CD8-positive, alpha-beta memory T cell (primary cell): ENCODE measurements at places on chromosomes 5 and 9. TPM values are rescaled to one million over a fixed set of nuclear protein-coding genes. Genes with fewer than 3 reads are reported as not detected.

GRCh38 chr5:16952968-16953671 is 17.0 kb upstream of the MYO10 start:
- no peaks in the 10 kb centered on the region for H3K27me3 ChIP-seq
- no peak overlapping the region for H3K4me3 ChIP-seq
- no peak overlapping the region for H3K27ac ChIP-seq
- no peaks in the 10 kb centered on the region for H3K36me3 ChIP-seq
- no peak for DNase-seq

DNA sequence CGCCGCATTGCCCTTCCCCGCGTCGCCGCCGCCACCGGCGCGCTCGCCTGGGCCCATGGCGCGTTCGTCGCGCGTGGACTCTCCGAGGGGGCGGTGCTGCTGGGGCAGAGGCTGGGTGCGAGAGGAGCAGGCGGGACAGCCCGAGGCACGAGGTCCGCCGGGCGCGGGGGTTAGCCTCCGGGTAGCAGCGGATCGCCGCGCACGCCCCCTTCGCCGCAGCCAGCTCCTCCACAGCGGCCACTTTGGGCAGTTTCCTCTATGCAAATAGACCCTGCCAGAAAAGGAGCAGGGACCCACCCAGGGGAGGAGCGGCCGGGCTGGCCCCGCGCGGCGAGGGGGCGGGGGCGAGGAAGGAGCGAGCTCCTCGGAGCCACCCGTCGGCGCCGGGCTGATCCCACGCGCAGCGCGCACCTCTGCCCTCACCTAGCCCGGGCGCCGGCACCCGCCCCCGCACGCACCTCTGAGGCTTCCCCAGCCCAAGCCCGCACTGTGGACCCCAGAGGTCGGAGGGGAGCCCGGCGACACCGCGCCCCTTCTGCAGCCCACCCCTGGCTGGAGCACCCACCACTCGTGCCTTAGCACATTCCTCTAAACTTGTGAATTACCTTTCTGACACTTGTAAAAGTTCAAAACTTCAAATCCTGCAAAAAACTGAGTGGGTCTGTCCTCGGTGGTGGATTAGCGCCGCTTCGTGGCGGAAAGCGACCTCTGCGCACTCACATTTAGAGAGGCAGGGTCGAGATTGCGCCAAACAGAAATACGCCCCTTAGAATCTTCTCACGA is at the start of gene COL23A1:
COL23A1 (minus strand) TSS at position 253 of the 783 bp plus-strand sequence.
- no peak within 1 kb of the TSS for H3K27ac ChIP-seq
- peak; percentile 53 for DNase-seq
- H3K36me3 ChIP-seq = no peaks in the 10 kb centered on the region

DNA sequence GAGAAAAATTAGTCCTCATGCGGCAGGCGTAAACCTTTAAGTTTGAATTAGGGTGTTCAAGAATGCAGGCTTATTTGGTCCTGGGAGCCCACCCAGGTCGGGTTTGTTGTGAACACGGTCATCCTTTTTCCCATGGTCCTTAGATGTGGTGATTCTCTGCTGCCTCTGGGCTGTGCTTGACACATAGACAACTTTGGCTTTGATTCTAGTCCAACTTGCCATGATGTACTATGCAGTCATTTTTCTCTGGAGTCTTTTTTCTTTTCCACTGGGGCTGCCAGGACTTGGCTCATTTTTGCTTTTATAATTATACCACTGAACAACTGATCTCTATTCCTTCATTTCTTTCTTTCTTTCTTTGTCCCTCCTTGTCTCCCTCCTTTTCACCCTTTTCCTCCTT is 218.6 kb downstream of the SREK1 start:
- no peaks in the 10 kb centered on the region for H3K36me3 ChIP-seq
- H3K4me3 ChIP-seq = no peak overlapping the region
- H3K27me3 ChIP-seq = no peaks in the 10 kb centered on the region
- no peaks in the 10 kb centered on the region for H3K4me1 ChIP-seq
- DNase-seq = no peak

- H3K4me3 ChIP-seq = no peak overlapping the region
- no peaks in the 10 kb centered on the region for H3K4me1 ChIP-seq
- H3K27me3 ChIP-seq = no peaks in the 10 kb centered on the region
- no peak for DNase-seq
- no peak overlapping the region for H3K27ac ChIP-seq
These were observed 94.8 kb downstream of the ARRDC3 start for GRCh38 chr5:91288118-91288916.

DNA sequence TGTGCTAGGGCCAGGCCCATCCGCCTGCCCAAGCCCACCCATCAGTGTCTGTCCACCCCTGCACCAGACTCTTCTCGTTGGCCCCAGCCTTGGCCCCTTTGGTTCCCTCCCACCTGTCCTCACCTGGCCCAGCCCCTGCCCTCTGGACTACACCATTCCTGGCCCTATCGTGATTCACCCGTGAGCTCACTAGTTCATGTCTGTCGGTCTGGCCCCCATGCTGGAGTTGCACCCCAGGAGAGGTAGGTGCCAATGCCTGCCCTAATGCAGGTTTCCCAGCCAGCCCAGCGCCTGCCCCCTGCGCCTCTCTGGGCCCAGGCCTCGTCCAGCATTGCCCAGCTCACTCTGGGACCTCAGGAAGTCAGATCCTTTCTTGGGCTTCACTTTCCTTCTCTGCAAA is 115.4 kb upstream of the LMX1B start:
- no peaks in the 10 kb centered on the region for H3K36me3 ChIP-seq
- no peak for DNase-seq
- H3K27me3 ChIP-seq = peaks cover 5% of the 10 kb centered on the region
- peaks cover 9% of the 10 kb centered on the region for H3K4me1 ChIP-seq

GRCh38 chr9:10869687-10870086 is 256.9 kb upstream of the PTPRD start:
- H3K27me3 ChIP-seq = no peaks in the 10 kb centered on the region
- H3K4me3 ChIP-seq = no peak overlapping the region
- H3K4me1 ChIP-seq = no peaks in the 10 kb centered on the region
- H3K27ac ChIP-seq = no peak overlapping the region
- H3K36me3 ChIP-seq = no peaks in the 10 kb centered on the region

- H3K27me3 ChIP-seq = no peaks in the 10 kb centered on the region
- no peak for DNase-seq
- no peak overlapping the region for H3K4me3 ChIP-seq
- peaks cover 27% of the 10 kb centered on the region for H3K4me1 ChIP-seq
- H3K36me3 ChIP-seq = peaks cover 9% of the 10 kb centered on the region
These were observed 6.1 kb downstream of the ST6GALNAC4 start for GRCh38 chr9:127910613-127911205.

GRCh38 chr5:77241444-77241843 is 31.0 kb downstream of the PDE8B start:
- H3K4me1 ChIP-seq = no peaks in the 10 kb centered on the region
- no peak for DNase-seq
- no peaks in the 10 kb centered on the region for H3K27me3 ChIP-seq
- H3K36me3 ChIP-seq = no peaks in the 10 kb centered on the region
- H3K27ac ChIP-seq = no peak overlapping the region
- no peak overlapping the region for H3K4me3 ChIP-seq

DMRT3 gene
- not detected for total RNA-seq

BHMT2 gene
- not detected for total RNA-seq

WHRN gene
- total RNA-seq = 8.6 TPM

CDC42SE2 gene
- total RNA-seq = 131 TPM

PRDM9 gene
- total RNA-seq = not detected
